ENCODE measurements at places on chromosomes 13 and 19.
A peak's percentile ranks its signal among the peaks of the same experiment; 100 is the strongest.

DNA sequence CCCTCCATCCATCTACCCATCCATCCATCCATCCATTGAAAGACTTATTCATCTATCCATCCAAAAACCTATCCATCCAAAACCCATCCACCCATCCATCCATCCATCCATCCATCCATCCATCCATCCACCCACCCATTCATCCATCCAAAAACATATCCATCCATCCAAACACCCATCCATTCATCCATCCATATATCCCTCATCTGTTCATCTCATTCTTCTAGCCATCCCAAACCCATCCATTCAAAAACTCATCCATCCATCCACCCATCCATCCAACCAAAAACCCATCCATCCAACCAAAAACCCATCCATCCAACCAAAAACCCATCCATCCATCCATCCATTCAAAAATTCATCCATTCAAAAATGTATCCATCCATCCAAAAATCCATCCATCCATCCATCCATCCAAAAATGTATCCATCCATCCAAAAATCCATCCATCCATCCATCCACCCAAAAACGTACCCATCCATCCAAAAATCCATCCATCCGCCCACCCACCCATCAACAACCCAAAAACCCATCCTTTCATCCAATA lies 56.5 kb downstream of the TSHZ3 start:
- DNase-seq = no peak

DNA sequence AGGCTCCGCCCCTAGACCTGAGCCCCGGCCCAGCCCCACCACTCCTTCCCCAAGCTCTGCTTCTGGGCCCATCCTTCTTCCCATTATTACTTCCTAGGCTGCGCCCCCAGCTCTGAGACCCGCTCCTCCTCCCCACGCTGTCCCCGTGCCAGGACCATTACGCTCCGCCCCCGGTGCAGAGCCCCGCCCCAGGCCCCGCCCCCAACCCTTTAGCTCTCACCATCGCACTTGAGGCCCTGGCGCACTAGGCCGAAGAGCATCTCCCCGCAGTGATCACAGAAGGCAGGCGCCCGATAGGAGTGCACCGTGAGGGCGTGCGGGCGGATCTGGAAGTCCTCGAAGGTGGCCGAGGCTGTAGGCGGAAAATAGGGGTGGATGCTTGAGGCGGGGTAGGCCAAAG lies 6.2 kb downstream of the PRKD2 start:
- no peak for DNase-seq

GRCh38 chr13:50636007-50636704 lies 207.3 kb downstream of the DLEU7 start:
- DNase-seq = no peak

GRCh38 chr13:114004420-114005205 lies 30.7 kb upstream of the C13orf46 start:
- DNase-seq = no peak

DNA sequence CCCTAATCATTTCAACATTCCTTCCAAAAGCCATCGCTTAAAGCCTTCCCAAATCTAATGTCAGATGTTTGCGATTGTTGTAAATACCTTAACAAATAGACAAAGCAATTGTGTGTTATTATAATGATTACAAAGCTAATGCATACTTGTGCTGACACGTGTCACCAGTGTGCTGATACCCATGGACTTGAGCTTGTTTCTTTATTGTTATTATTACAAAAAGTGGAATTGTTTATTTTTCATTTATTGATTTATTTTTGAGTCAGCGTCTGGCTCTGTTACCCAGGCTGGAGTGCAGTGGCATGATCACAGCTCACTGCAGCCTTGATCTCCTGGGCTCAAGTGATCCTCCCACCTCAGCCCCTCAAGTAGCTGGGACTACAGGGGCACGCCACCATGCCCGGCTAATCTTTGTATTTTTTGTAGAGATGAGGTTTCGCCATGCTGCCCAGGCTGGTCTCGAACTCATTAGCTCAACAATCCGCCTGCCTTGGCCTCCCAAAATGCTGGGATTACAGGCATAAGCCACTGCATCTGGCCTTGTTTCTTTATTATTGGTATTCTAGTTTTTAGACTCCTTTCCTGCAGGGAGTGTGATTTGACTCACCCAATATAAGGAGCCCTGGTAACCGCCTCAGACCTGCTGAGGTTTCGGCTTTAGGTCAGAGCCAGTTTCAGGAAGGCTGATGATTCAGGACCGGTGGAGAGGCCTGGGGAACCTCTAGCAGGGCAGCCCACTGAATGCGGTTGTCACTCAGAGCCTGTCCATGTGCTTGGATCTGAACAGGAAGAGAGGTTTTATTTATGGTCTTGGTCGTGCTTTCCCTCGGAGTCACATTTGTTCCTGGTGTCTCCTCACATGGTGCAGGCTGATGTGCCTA lies 2.1 kb upstream of the FBXO17 start:
- DNase-seq = no peak

DNA sequence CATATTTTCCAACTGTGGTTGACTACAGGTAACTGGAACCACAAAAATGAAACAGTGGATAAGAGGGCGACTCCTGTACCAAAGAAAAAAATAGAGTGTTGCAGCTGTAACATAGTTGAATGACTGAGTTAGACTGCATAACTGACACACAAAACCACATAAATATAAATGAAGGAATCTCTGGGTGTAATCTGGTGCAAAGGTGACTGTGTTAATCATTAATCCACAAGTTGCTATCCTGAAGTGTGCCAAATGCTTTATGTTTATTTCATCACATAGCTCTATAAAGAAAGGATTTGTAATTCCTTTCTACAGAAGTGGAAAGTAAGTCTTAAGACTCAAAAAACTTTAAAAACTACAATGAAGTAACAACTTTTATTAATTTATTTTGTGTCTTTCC lies 6.0 kb upstream of the GJB2 start:
- no peak for DNase-seq

- no peak for DNase-seq
These were observed 60.5 kb downstream of the CCNE1 start for GRCh38 chr19:29872224-29872731.

DNA sequence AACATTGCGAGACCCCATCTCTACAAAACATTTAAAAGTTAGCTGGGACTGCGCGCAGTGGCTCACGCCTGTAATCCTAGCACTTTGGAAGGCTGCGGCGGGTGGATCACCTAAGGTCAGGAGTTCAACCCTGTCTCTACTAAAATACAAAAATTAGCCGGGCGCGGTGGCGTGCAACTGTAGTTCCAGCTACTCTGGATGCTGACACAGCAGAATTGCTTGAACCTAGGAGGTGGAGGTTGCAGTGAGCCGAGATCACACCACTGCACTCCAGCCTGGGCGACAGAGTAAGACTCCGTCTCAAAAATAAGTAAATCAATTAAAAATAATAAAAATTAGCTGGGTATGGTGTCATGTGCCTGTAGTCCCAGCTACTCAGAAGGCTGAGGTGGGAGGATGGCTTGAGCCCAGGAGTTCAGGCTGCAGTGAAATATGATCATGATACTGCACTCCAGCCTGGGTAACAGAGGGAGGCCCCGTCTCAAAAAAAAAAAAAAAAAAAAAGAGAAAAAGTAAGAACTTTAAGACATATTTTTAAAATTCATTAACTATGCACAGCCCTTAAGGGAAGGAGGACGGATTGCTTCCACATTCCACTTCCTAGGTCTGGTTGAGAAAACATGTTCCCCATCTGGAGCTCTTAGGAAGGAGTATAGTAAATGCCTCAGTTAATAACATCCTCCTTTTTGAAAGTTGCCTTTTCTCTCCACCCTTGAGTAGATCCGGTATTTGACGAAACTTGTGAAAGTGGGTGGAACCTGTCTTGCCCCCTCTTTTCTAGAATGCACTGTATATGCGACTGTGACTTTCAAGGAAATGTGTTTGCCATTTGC lies 26.1 kb downstream of the EXOC3L2 start:
- DNase-seq = no peak

GRCh38 chr19:46492841-46493235 lies 2.8 kb downstream of the PNMA8B start:
- no peak for DNase-seq

DNA sequence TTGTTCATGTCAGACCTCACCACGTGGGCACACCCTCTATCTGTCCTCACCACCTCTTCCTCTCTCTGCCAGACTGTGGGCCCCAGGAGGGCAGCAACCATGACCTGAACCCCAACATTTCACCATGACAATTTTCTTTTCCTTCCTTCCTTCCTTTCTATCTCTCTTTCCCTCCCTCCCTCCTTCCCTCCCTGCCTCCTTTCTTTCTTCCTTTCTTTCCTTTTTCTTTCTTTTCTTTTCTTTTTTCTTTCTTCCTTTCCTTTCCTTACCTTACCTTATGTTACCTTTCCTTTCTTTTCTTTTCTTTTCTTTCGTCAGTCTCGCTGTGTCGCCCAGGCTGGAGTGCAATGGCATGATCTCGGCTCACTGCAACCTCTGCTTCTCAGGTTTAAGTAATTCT lies 8.7 kb upstream of the FCER2 start:
- no peak for DNase-seq

DNA sequence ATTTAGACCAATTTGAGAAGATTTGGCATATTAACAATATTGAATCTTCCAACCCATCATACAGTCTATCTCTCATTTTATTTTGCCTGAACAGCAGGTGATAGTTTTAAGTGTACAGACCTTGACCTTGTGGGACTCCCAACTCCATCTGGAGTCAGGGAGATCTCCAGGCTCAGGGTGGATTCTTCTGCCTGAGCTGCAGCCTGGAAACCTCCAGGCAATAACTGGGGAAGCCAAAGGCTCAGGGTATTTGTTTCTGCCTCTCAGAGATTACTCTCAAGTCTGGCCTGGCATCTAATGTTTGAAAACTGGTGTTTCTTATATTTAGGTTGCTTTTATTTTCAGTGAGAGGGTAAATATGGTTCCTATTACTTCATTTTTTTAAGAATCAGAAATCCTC lies 102.1 kb upstream of the C1QTNF9B start:
- DNase-seq = no peak

GRCh38 chr13:36891752-36892151 lies 28.3 kb downstream of the SMAD9 start:
- no peak for DNase-seq

DNA sequence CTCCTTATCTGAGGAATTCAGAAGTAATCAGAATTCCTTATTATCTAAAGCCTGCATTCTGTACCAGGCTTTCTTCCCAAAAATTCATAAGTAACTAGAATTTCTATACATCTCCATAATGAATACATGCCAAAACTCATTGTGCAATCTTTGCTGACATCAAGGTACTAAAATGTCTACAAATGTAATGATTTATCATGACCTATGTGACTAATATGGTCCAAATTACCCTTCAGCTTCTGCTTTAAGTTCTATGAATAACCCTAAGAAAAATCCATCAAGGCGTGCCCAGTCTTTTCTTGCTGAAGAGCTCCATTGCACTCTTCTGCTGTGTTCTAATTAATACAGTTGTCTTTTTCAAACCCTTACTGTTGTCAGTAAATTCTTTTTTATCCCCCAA lies 58.5 kb upstream of the SLITRK1 start:
- DNase-seq = no peak

- DNase-seq = no peak
These were observed 10.0 kb upstream of the PROZ start for GRCh38 chr13:113148407-113148806.

- no peak for DNase-seq
These were observed 11.5 kb upstream of the TNFSF9 start for GRCh38 chr19:6519289-6519688.

- peak; percentile 15 for DNase-seq
These were observed at the start of gene TMEM272 for GRCh38 chr13:51844862-51845573. Gene TMEM272 (minus strand): TSS chr13:51845177. CDS start chr13:51838530, 6,647 bp downstream.

DNA sequence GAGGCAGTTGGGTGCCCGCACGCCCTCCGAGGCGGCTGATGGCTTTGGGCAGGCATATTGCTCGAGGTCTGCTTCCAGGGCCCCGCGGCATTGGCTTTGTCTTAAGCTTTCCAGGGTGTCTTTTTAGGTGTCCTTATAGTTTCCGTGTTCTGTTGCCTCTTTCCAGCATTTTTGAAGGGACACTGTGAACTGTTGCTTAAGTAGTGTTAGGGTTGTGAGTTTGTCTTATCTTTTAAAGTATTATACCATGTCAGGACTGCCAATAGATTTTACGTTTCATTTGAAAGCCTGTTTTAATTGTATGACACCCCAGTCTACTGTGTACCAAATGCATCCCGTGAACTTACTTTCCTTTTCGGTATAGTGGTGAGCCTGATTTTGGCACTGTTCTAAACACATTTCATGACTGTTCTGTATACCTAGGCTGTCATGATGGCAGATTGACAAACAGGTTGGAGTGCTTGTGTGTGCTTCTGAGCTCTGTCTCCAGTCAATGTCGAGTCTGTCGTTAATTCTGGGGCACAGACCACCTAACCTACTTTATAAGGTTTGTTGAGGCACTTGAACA lies 656 bp downstream of the PCCA start:
- DNase-seq = no peak

All from NCI-H2107 (cell line).